Sciatic nerve (tissue), 2 donors: ENCODE measurements at places on chromosomes 2 and 18.

GRCh38 chr2:70553334-70553583, 367 bp downstream of the TGFA start:
- DNase-seq: no peak

- no peak for DNase-seq
Observed at GRCh38 chr2:235445116-235445515, 48.7 kb upstream of the AGAP1 start.

- DNase-seq: no peak
Observed at GRCh38 chr2:188322569-188323551, 31.2 kb downstream of the GULP1 start.

DNA sequence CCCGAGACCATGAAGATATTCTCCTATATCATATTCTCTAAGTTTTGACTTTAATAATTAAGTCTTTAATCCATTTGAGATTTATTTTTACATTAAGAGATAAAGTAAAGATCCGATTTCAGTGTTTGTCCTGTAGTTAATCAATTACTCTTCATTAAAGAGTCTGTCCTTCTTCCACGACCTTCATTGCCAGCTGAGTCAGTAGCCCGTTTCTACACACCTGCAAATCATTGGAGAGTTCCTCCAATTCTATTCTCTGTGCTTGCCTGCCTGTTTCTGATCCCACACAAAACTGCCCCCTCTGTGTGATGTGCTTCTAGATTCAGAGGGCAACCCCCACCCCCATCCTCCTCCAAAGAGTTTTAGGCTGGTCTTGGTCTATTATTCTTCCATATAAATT, 119.2 kb downstream of the KCNF1 start:
- no peak for DNase-seq

GRCh38 chr2:224217962-224218347, 178.9 kb upstream of the SERPINE2 start:
- DNase-seq: no peak

DNA sequence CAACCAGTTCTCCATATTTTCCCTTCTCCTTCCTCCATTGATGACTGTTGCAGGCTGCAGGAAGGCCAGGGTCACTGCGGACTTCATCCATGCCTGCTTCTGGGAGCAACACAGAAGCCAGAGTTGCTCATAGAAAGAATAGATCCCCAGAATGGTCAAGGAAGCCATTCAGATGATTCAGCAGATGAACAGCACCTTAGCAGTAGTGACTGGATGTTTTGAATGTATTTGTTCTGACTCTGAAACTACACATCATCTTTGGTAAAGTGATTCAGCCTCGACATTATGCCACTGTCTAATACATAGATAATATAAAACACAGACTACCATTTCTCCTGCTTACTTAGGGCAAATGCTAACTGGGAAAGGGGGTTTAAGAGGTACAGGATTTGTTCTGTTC, 411.6 kb downstream of the RND3 start:
- no peak for DNase-seq

GRCh38 chr2:215434447-215435279, 1.2 kb downstream of the FN1 start:
- DNase-seq: no peak

DNA sequence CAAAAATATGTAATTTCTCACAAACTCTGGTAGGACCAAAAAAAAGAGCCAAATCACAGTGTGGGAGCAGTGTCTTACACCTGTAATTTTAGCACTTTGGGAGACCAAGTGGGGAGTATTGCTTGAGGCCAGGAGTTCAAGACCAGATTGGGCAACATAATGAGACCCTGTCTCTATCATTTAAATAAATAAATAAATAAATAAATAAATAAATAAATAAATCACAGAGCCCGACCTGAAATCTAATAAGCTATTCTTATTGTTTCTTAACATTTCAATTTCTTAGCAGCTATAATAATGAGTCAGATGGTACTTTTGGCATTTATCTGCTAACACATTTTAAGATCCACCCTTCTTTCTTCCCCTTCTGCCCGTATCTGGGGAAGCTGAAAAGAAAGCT, 1229.6 kb downstream of the SUCLG1 start:
- no peak for DNase-seq

DNA sequence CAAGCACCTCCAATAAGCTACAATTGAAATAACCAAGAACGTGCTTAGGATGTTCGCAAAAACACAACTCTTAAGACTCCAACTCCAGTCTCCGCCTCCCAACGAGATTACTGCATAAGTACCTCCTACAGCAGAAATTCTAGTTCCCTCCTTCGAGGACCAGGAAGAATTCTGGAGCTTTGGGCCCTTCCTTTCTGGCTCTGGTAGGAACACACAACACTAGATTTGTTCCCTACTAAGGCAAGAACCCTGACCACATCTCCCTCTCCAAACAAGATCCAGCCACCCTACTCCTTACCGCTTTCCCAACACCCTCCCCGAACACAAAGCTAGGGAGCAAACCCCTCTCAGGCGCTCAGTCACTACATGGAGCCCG, 721 bp downstream of the ADAM17 start:
- no peak for DNase-seq

- peak; percentile 63 for DNase-seq
Observed at GRCh38 chr18:35524226-35524625, 26.5 kb upstream of the INO80C start.
